ENCODE measurements at places on chromosomes 1 and 21.

DNA sequence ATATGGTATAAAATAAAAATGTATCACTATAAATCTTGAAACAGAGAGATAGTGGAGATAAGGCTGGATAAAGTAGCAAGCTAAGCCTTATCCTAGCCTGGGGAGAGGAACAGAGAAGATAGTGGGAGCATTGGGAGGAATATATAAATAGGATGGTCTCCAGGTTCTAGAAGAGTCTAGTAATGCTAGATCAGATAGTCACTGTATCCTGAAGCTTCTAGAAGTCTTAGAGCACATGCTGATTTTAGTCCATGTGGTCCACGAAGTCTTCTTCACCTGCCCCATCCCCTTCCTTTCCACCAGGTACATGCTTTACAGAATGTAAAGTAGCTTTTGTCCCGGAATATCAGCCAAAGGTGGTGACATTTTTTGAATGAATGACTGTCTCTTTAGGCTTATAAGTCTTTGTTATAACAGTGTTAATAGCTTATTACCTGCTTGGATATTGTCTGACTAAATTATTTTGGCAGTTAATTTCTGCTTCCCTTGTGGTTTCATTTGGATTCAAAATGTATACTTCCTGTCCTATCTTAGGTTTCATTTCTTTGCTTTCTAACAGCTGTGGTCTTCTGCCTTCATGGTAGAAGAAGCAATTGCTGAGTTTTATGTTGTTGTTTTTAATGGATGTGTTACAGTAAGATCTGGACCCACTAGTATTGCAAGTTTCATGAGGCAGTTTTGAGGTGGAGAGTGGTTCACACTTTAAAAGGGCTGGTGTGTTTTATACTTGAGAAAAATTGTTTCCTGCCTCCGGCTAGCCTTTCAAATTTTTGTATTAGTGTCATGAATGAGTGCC lies 5.9 kb downstream of the SMG7 start:
- no peak for DNase-seq

- no peak for DNase-seq
These were observed 73.9 kb upstream of the VTCN1 start for GRCh38 chr1:117284399-117285215.

DNA sequence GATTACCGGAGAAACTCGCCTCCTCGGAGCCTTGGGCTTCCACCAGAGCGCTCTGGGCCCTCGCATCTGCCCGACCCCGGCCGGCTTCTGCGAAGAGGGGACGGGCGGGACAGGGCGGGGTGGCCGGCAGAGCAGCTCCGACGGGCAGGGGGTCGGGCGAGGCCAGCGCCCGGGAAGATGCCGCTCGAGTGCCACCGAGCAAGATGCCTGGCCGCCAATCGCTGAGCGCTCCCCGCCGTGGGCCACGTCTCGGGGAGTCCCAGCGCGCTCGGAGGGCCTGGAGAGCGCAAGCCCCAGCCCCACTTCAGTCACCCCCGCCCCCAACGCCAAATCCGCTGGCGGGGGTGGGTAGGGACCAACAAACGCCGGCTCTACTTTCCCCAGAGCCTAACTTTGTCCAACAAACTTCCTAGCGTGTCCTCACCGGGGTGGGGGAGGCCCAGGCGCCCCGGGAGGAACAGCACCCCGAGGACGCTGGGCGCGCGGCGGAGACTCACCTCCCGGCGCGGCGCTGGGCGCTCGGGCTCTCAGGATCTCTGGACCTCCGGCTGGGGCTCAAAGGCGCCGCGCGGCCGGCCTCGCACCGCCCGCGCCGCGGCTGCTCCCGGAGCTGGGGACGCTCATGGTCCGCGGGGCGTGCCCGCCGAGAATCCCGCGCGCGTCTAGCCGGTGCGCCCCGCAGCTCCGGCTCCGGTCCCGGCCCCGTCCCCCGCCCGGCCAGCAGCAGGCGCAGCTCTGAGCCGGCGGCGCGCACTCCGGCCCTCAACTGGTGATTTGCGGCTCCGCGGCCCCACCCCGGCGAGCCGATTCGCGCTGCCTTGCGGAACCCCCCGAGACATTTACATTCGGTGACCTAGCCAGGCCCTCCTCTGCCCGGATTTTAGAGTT lies at the start of gene BCAR3:
BCAR3 (minus strand) TSS at position 737 of the 888 bp plus-strand sequence. CDS start 6,907 bp downstream, outside the sequence.
- no peak for DNase-seq

DNA sequence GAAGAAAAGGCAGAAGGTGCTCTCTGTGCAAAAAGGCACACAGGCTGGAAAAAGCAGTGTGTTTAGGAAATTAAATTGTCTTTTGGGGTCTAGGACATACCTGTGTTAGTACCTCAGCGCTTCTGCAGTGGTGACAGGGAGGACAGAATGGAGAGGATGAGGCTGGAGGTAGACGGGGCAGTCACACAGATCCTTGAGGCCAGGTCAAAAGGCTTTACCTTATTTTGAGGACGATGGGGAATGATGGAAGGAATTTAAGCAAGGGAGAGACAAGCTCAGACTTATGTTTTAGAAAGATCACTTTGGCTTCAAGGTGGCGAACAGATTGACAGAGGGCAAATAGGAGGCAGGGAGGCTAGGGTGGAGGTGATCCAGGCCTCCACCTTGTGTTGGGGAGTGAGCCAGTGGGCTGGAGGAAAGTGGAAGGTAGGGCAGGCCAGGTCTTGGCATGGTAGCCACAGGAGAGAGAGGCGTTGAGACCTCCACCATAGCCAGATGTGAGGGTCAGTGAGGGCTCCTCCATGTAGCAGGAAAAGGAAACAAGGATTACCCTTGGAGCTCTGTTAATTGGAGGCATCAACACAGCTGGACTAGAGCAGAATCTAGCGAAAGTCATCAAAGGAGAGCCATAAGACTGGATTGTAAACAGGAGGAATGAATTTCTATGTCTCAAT lies 4.2 kb downstream of the CYP4B1 start:
- no peak for DNase-seq

DNA sequence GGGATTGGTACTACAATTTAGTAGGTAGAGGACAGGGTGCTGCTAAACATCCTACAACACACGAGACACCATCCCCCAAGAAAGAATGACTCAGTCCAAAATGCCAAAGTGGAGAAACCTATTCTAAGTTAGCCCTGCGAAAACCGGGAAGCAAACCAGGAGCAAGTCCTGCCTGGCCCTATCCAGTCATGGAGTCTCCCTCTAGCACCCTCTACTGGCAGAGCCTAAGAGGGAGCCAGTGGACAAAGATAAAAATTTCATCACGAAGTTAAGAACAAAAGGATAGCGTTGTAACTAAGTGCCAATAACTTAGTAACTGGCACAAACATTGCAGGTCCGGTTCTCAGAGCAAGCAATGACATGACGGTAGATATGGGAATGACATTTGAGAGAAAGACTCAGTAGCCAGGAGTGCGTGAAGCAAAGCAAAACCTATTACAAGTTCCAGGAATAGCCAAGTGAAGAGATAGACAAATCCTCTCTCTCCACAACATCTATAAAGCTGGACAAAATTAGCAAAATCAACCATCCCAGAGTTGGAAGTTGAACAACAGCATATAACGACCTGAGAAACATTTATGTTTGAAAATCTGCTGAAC lies 383.5 kb downstream of the OMA1 start:
- no peak for DNase-seq

GRCh38 chr1:102967786-102968185 lies 140.5 kb downstream of the COL11A1 start:
- no peak for DNase-seq

DNA sequence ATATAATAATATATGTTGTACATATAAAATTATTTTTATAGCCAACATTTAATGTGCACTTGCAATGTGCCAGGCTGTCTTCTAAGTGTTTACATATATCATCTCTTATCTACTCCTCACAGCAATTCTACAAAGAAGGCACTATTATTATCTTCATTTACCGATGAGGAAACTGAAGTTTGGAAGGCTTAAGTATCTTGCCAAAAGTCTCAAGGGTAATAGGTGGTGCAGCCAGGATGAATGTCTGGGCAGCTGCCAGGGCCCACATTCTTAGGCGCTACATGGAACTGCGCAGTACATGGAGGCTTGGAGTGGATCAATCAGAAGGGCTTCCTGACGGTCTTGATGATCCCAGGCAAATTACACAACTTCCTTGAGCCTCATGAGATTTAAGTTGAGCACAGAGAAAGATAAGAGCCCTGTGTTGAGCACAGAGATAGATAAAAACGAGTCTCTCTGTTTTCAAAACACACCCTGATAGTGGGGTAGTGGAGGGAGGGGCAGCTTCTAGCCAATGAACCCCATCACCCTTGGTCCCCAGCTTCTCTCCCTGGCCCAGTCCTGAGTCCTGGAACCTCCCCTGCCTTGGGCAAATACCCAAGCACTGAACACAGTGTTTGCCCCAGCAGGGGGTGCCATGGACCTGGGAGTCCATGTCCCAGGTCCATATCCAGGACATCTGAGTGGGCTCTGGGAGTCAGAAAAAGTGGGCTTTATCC lies 9.2 kb downstream of the POU3F1 start:
- DNase-seq: no peak

- no peak for DNase-seq
These were observed 791 bp upstream of the CHI3L1 start for GRCh38 chr1:203187304-203187685.

DNA sequence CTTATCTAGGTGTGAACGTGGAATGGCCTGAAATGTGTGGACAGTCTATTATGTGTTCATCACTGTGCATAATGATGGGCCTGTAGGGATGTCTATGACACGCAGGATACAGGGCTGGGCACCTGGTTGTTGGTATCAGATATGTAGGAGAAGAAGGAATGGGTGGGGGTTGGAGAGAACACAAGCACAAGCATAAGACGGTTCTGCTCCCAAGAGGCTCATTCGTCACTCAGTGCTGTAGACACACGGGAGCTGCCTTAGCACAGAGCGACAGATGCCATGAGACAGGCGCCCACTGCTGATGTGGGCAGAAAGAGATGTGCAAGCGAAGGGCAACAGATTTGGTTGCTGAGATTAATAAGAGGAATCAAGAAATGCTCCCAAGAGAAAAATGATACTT lies 256.2 kb downstream of the DISC1 start:
- DNase-seq: no peak

- DNase-seq: no peak
These were observed 29.4 kb downstream of the PTGFR start for GRCh38 chr1:78520216-78520615.

DNA sequence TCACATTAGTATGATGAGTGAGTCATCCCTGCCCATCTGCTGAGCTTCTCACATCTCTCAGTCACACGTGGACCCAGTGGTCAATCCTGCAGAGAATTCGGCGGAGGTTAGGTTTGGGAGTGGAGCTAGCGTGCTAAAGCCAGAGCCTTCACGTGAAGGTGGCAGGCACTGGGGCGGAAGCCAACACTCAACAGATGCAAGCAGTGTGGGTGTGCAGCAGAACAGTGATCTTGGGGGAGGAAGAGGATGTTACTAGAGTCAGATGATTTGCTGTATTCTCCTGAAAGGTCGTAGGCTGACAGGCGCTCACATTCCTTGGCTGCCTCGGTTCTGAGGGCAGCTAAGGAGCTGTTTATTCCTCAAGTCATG lies 6.7 kb downstream of the C1orf115 start:
- DNase-seq: no peak

GRCh38 chr1:217053676-217054075 lies 330.4 kb upstream of the ESRRG start:
- no peak for DNase-seq

- no peak for DNase-seq
These were observed 597.1 kb upstream of the USP24 start for GRCh38 chr1:55812281-55812680.

DNA sequence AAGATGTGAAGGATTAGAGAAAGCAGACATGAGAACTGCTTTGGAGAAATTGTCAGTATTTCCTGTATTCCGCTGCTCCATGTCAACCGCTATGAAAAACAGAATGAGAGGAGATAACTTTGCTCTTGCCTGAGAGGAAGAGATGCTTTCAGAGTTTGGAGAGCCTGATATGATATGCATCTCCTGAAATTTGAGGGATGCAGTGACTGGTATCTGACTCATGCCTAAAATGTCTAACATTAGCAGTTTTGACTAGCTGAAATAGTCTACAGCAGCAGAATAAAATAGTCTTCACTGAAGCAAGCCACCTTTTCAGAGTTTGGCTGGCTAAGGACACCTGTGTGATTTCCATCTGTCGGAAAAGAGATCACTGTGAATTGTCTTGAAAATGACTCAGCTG lies 165.8 kb upstream of the LRRC7 start:
- no peak for DNase-seq

DNA sequence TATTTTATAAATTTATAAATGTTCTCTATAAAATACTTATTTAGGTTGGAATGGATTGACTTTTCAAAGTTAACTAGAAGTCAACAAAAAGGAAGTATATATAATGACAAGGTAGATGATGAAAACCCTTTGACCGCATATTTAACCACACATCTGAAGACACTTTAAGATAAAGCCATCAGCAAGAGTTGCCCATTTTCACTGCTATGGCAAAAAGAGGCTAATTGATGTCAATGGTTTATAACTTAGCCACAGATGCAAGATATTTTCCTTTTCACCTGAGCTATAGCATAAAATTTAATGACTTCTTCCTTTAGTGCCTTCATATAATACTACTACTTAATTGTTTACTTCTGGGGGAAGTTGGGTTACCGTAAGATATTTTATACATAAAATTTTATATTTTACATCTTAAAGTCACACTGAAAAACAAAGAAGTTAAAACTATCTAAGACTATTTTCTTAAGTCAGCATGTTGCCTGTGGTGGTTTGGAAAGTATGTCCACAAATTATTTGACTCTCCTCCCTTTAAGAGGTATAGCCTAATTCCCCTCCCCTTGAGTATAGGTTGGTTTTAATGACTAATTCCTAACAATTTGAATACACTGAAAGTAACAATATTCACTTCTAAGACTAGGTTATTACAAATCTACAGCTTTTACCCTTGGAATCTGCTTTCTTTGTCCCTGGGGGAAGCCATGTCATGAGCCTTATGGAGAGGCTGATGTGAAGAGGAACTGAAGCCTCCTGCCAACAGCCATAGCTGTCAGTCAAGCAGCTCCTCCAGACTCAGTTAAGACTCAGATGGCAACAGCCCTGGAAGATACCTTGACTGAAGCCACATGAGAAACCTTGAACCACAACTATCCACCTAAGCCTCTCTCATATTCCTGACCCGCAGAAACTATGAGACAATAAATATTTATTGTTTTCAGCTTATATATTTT lies 40.3 kb upstream of the LRRC8B start:
- DNase-seq: no peak

DNA sequence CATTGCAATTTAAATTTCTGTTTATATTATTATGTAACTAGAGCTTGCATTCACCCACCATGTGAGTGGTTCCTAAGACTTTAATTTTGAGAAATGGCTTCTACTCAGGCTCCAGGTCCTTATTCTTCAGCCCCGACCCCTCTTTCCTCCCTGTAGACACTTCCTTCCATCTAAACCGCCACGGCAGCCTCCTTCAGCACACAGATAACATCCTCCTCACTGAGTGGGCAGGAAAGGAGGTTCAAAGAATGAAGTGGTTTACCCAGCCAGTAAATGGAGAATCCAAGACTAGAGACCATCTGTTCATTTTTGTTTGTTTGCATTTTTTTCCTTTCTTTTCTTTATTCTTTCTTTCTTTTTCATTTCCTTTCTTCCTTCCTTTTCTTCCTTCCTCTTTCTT lies 37.1 kb upstream of the SOD1 start:
- no peak for DNase-seq

DNA sequence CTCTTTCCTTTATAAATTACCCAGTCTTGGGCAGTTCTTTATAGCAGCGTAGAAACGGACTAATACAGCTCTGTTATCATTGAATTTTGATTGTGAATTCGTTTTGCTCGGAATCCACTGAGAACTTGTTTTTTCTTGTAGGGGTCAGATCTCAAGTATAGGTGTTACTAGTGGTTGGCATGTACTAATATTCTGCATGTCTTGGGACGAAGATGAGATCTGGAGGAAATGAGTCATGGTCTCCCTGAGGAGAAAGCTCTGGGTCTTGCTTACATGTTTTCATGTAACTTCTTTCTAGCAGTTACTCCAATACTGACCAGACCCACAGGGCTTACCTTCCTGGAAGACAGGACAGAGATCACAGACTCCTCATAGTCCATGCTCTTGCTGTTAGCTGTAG lies 30.3 kb downstream of the ZSCAN20 start:
- no peak for DNase-seq

All from esophagus squamous epithelium (tissue), 5 donors.